ENCODE measurements at places on chromosomes 5 and 9.

DNA sequence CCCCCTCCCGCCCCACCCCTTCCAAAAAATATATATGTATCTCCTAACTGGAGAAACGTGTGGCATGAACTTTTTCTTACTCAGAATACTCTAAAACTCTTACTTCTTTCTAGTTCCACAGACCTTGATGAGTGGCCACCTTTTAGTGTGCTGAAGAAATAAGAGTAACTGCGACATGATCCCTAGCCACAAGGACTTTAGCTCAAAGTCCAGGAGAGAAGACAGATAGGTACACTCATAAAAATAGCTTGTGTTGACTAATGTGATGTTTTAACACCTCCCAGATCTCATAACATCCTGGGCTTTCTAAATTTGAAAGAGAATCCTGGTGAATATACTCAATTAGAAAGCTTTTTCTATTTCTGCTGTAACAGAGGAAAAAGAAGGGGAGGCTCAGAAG lies 1005.0 kb upstream of the DMAC1 start:
- DNase-seq, result no peak

DNA sequence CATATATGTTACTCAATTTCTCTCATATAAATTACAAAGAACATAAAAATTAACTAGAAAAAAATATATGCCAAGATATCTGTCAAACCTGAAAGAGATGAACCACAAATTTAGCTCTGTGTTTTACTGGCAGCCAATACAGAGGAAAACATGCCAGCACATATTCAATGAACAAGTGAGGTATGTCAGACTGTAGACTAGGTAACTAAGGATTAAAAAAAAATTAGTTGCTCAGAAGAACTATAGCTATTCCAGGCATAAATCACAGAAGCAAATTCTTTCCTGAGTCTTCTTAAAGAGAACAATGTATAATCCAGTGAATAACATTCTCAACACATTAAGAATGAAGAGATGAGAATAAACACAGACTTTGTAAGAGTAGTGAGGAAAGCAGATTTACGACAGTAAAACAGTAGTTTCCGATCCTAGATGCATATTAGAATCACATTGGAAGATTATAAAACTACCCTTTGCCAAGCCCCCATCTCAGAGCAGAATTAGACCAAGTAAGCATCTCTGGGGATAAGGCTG lies 20.6 kb upstream of the CAAP1 start:
- DNase-seq, result no peak

GRCh38 chr5:76831110-76831452 lies 12.3 kb downstream of the F2RL1 start:
- no peak for DNase-seq

- no peak for DNase-seq
Observed at GRCh38 chr9:18233311-18233710, 240.6 kb upstream of the ADAMTSL1 start.

DNA sequence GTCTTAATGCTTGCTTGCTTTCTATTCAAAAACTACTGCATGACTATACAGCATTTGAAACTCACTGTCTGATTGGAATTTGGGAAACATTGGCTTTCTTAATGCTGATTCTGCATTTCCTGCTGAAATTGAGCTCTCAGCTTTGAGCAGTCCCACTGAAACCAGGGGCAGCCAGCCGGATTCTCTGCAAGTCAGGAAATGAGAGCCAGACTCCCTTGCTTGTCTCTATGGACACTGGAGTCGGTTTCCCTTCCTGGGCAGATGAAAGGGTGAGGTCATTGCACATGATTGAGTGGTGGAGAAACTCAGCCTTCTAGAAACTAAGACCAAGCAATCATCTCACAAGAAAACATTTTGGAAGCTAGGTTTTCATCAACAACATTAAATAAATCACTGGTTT lies 119.7 kb upstream of the SPATA31C2 start:
- DNase-seq, result no peak

DNA sequence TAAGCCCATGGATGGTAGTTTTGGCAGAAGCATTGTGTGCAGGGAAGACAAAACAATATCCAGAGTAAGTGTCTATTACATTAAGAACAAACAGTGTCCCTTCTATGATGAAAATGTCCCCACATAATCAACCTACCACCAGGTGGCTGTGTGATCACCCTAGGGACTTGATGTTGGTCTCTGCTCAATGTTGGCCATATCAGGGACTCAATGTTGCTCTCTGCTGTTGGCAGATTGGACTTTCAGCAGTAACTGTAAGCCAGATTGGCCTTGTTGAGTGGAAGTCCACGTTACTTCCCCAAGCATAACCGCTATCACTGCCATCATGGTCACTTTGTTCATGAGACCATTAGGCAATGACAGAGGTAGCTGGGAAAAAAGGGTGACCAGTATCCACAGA lies 52.8 kb upstream of the PRSS3 start:
- DNase-seq, result no peak

DNA sequence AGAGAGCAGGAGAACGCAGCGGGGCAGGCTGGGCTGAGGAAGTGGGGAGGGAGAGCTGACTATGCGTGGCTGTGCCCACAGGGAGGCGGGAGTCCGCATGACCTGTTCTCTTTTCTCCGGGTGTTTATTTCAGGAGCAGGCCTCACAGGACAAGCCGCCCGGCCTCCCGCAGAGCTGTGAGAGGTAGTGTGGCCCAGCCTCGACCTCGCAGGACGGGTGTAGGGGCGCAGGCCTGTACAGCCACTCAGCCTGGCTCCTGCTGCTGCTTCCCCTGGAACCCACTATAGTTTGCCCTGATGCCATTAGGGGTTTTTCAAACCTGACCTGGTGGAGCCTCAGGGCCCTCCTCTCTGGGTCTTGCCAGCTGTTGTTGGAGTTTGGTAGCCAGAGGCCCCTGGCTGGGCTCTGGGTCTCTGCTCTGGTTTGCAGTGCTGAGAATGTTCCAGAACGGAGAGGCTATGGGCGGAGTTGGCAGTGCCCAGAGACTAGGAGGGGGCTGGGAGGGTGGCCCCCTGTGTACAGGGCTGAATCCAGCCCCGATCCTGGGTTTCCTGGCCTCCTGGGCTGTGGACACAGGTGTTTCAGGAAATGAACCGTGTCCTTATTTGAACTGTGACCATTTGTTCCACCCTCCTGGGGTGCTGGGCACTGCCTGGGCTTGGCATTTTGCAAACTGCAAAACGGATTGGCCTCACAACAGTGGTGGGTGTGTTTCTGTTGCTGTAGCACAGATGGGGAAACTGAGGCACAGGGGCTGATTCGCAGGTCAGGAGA lies 78.8 kb downstream of the WNK2 start:
- DNase-seq, result no peak

DNA sequence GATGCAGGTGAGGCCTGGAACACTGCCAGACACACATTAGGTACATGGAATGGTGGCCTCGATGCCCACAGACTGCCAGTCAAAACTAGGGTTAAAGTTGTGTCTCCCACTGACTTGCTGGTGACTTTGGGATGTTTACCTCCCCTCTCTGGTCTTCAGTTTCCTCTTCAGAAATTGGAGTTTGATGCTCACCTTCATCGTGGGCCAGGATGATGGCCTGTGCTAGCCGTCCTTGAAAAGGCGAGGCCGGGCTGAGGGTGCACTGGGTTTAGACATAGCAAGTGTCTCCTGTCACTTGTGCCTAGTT lies 49.0 kb upstream of the FOXE1 start:
- DNase-seq, result no peak

- DNase-seq, result no peak
Observed at GRCh38 chr5:172593721-172594235, 47.3 kb upstream of the NEURL1B start.

Data from GM06990 (cell line).